Suppressor macrophage treated with lipopolysaccharide for 1 hour (primary cell): ENCODE measurements at places on chromosomes 2 and 18.

GRCh38 chr2:54041135-54041534 lies 70.3 kb upstream of the PSME4 start:
- no peak for DNase-seq

DNA sequence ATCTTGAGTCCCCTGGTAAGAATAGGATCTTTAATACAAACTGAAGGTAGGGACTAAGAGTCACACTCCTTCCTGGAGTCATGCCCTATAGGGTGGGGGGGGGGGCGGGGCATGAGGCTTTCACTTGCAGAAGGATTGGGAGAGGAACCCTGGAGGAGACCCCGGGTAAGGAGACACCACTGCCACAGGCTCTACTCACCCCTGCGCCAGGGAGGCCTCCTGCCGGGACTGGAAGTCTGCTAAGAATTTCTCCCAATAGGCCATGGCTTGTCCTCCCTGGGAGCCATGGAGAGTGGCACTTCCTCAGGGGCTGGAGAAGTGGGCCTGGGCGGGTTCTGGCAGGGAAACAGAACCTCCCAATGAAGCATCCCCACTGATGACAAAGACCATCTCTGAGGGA lies 645.3 kb upstream of the RAB6C start:
- no peak for DNase-seq

GRCh38 chr2:99636144-99637034 lies 146.6 kb upstream of the REV1 start:
- peak; percentile 23 for DNase-seq

GRCh38 chr2:216807857-216808272 lies 52.0 kb downstream of the TNP1 start:
- no peak for DNase-seq

GRCh38 chr18:75253784-75254183 lies 43.2 kb downstream of the TSHZ1 start:
- DNase-seq = no peak

DNA sequence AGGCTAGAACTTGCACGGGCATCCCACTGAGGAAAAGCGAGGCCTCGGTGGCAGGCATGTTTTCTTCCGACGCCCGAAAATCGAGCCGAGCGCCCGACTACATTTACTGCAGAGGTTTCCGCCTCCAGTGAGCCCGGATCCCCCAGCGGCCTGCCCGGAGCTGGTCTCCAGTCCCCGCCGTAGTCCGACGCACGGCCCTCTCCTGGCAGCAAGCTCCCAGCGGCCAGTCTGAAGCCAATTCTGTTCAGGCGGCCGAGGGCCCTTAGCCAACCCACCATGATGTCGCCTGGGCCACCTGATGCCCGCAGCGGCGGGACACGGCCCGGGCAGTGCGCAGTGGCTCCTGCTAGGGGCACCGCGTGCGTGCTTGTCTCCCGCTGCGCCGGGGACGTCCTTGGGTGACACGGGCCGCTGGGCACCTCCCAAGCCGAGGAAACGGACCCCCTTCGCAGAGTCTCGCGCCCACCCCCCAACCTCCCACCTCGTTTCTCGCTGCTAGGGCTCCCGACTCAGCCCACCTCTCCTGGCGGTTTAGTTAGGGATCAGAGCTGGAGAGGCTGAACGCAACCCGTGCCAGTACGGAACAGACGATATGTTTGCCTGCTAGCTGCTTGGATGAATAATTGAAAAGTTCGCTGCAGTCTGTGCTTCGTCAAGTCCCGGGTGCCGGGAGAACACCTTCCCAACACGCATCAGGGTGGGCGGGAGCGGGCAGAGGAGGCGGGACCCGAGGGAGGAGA lies 5.3 kb downstream of the ONECUT2 start:
- no peak for DNase-seq

DNA sequence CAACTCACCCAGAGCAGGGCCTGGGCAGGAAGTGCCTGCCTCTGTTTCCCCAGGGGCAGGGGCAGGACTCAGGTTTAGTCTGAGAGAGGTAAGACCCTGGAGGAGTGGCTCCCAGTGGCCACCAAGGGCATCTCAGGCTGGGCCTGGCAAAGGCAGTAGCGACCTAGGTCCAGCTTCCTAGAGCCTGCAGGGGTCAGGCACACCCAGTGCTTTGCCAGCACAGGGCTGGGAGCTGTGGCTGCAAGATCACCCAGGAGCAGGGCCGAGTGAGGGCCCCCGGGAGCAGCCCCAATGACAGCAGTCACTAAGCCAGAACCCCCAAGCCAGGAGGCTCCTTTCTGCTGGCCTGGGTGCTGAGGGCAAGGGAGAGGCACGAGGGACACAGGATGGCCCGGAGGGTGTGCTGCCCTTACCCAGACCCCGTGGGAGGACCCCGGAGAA lies 8.8 kb upstream of the DUSP2 start:
- no peak for DNase-seq
